IPS DF 6.9 (cell line): ENCODE measurements at places on chromosomes 12 and 14.

DNA sequence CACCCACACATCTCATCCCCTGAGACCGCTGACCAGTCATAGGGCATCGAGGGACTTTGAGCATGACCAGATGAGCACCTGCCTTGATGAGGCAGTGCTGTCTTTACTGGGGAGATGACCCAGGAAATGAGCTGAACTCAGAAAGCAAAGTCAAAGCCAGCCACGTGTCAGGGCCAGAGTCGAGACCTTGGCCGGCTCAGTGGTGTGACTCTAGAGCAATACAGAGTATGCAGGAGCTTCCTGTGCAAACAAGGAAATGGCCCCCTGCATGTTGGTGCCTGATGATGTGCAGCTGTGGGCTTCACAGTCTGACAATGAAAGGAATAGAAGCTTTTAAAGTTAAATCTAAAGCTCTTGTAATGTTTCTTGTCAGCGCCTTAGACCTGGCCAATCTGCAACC is 332.9 kb downstream of the PCNX1 start:
- no peak for DNase-seq

DNA sequence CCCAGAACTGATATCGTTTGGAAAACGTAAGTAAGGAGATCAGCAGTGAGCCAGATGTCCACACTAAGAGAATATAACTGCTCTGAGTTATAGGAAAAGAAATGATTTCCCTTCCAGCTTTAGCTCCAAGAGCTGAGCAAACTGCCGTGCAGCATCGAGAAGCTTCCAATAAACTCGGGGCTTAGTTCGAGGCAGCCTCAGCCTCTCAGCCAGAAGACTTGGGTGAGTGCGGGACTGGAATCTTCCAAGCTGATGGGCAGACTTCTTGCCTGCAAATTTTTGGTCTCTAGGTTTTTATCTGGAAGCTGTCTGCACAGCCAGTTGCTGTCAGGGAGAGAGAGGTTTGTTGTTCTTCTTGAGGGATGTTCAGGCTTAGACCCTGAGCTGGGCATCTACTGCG is 196.1 kb downstream of the PHETA1 start:
- no peak for DNase-seq

DNA sequence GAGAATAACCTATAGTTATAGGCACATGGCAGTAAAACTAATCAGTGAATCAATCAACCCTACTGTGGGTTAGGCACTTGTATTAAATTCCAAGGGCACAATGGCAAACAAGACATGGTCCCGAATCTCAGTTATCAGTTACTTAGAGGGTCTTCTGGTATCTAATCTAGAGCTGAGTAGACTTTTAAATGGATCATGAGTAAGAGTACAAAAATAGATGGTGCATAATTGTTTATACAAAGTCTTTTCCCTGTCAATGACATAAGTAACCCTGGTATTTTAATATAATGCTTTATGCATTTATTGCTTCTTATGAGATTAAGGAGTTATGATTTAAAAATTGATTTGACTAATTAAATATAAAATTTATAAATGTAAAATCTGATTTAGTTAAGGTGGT is 23.0 kb upstream of the KCNJ8 start:
- no peak for DNase-seq

GRCh38 chr12:103855036-103855712 is 14.1 kb upstream of the NT5DC3 start:
- DNase-seq, result no peak

GRCh38 chr14:71918955-71919354 is 13.3 kb upstream of the RGS6 start:
- DNase-seq, result no peak
